ENCODE measurements at places on chromosomes 7 and 10. TPM values are rescaled to one million over a fixed set of nuclear protein-coding genes. Genes with fewer than 3 reads are reported as not detected.

GRCh38 chr10:88088441-88089340 lies 225.3 kb downstream of the PTEN start:
- H3K4me1 ChIP-seq = no peaks in the 10 kb centered on the region
- no peak for DNase-seq
- no peak overlapping the region for H3K27ac ChIP-seq
- H3K27me3 ChIP-seq = no peaks in the 10 kb centered on the region
- H3K36me3 ChIP-seq = no peaks in the 10 kb centered on the region

DNA sequence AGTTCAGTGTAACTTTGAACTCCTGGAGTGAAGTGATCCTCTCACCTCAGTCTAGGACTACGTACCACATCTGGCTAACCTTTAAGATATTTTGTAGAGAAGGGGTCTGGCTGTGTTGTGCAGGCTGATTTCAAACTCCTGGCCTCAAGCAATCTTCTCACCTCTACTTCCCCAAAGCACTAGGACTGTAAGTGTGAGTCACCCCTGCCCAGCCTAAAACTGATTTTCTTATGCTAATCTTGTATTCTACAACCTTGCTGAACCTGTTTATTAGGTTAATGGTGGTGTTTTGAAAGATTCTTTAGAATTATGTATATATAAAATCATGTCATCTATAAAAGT lies 58.0 kb downstream of the LCOR start:
- no peak overlapping the region for H3K4me3 ChIP-seq
- no peak for DNase-seq
- H3K27me3 ChIP-seq = no peaks in the 10 kb centered on the region
- no peaks in the 10 kb centered on the region for H3K4me1 ChIP-seq
- peaks cover 13% of the 10 kb centered on the region for H3K36me3 ChIP-seq
- no peak overlapping the region for H3K27ac ChIP-seq

- no peaks in the 10 kb centered on the region for H3K4me1 ChIP-seq
- H3K36me3 ChIP-seq = no peaks in the 10 kb centered on the region
- no peak for DNase-seq
- H3K4me3 ChIP-seq = no peak overlapping the region
- H3K27ac ChIP-seq = no peak overlapping the region
Measured at GRCh38 chr10:29773675-29774091, 138.9 kb upstream of the SVIL start.

DNA sequence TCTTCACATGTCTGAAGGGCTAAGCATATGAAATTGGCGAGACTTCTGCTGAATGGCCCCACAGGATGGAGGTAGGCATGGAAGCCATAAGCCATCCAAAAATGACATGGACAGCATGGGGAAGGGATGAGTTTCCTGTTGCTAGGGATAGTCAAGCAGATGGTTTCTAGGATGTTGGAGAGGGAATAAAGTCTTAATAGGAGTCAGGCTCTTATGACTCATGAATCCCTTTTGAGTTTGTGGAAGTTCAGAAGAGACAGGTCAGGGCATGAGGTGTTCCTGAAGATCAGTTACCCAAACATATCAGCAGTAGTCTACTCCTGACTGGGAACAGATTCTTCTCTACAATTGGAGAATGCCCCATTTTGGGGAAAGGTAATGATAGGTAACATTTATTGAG lies 243.9 kb downstream of the REEP3 start:
- peaks cover 8% of the 10 kb centered on the region for H3K4me1 ChIP-seq
- H3K27ac ChIP-seq = no peak overlapping the region
- no peak for DNase-seq

DNA sequence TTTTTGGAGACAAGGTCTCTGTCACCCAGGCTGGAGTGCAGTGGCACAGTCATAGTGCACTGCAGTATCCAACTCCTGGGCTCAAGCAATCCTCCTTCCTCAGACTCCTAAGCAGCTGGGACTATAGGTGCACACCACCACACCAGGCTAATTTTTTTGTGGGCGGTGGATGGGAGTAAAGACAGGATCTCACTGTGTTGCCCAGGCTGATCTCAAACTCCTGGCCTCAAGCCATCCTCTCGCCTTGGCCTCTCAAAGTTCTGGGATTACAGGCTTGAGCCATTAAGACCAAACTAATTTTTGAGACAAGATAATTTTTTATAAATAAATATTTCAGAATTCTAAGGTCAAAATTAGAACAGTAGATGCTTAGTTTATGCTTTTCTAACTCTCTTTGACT lies 80.8 kb upstream of the CAPZA2 start:
- peaks cover 45% of the 10 kb centered on the region for H3K4me1 ChIP-seq
- H3K27ac ChIP-seq = no peak overlapping the region
- no peak overlapping the region for H3K4me3 ChIP-seq
- no peak for DNase-seq
- H3K27me3 ChIP-seq = no peaks in the 10 kb centered on the region

DNA sequence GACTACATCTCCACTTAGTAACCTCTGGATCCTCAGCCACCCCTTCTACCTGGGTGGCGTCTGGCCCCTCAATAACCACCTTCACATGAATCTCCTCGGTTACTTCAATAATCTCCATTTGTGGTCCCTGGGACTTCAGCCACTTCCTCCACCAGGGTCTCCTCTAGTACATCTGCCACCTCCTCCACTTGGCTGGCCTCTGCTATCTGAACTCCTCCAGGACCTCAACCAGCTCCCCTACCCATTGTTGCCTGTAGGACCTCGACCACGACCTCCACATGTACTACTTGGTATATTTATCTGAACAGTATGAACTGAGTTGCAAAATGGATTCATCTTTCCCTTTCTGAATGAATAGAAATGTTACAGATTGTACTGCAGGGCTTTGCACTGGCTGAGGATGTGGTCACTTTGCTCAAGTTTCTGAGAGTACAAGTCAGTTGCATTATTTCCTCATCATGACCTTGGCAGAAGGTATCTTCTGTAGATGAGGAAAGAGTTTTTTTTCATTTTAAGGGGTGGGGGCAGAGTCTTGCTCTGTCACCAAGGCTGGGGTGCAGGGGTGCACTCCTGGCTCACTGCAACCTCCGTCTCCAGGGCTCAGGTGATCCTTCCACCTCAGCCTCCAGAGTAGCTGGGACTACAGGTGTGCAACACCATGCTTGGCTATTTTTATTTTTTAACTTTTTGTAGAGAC lies 36.0 kb downstream of the MAT1A start:
- peaks cover 7% of the 10 kb centered on the region for H3K4me1 ChIP-seq
- no peak for DNase-seq
- no peaks in the 10 kb centered on the region for H3K36me3 ChIP-seq

DNA sequence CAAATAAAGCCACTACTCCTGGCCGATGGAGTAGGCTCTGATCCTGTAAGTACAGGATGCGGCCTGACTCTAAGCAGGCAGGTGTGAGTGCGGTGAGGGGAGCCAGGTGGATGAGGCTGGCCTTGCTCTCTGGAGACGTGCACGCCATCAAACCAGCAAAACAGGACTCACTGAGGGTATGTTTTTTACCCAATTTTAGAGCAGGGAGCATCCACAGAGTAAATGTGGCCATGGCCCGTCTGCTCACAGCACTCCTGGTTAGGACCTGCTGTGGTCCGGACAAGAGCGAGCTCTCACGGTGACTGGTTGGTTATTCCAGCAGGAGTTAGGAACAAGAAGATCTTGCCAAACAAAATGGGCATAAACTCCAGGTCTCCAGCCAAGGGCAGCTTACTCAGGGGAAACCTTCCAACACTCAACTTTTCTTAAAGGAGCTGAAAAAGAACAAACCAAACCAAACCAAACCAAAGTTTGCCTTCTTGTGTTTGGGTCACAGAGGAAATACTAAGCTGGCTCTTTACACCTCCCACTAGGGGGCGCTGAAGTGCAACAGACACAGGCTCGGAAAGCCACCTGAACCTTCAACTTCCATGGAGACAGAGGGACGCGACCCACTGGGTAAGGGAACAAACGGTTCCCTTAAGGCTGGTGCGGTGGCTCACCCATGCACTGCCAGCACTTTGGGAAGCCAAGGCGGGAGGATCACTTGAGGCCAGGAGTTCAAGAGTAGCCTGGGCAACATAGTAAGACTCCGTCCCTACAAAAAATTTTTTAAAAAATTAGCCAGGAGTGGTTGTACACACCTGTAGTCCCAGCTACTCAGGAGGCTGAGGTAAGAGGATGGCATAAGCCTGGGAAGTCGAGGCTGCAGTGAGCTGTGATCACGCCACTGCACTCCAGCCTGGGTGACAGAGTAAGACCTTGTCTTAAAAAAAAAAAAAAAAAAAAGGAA lies 122.4 kb downstream of the CLEC2L start:
- peaks cover 15% of the 10 kb centered on the region for H3K36me3 ChIP-seq
- no peaks in the 10 kb centered on the region for H3K27me3 ChIP-seq

DNA sequence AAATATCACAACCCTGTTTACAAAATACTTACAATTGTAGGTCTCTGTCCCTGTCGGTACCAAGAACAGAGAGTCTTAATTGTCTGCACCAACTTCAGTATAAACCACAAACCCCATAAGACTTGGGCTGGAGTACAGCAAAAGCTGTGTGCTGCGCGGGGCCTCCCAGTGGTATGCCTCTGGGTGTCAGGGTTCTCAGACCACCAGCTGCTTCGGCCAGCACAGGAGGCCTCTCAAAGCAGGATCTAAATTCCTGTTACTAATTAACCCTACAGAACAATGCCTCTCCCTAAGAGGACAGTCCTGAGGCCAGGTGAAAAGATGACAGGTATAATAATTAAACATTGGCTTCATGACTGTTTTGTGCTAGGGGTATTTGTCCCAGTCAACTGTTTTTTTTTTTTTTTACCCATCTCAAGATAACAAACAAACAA lies 957 bp upstream of the SVIL start:
- no peaks in the 10 kb centered on the region for H3K27me3 ChIP-seq
- peak overlapping the region; percentile 69 for H3K27ac ChIP-seq
- no peak overlapping the region for H3K4me3 ChIP-seq
- H3K4me1 ChIP-seq = peaks cover 43% of the 10 kb centered on the region

DNA sequence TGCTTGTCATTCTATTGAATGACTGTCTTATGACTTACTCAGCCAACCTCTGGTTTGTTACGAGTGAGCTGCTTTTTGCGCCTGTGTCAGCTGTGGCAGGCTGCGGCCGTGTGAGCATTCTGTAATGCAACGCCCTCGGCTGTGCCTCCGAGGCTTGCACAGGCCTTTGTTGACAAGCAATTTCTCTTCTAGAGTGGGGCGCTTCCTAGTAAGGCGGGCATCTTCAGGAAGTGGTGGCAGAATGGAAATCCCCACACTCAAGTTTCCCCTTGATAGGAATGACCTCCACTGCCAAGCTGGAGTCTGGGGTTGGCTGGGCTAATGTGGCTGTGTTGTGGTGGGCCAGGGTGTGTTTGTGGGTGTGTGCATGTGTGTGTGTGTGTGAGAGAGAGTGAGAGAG lies 20.2 kb upstream of the TMEM178B start:
- no peak overlapping the region for H3K27ac ChIP-seq
- no peak overlapping the region for H3K4me3 ChIP-seq
- no peaks in the 10 kb centered on the region for H3K4me1 ChIP-seq
- DNase-seq = no peak

- peaks cover 51% of the 10 kb centered on the region for H3K4me1 ChIP-seq
- no peak overlapping the region for H3K27ac ChIP-seq
- DNase-seq = no peak
- H3K36me3 ChIP-seq = no peaks in the 10 kb centered on the region
- no peak overlapping the region for H3K4me3 ChIP-seq
Measured at GRCh38 chr10:126058507-126058906, 162.1 kb downstream of the FANK1 start.

DNA sequence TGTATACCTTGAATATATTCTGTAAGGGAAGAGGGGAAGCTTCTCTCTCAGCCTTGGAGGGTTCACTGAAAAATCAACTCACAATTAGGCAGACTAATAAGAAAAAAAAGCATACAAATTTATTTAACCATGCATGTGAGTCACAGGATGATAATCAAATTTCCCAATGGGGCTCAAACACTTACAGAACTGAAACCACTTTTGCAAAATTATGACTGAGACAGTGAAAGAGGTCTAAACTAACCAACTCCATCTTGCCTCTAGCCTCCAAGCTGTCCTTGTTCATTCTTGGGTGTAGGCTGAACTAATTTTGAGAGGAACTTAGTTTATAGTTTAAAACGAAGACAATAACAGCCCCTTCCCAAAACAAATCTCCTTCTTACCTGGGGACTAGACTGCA lies 618.3 kb upstream of the AUTS2 start:
- no peak overlapping the region for H3K4me3 ChIP-seq
- no peaks in the 10 kb centered on the region for H3K27me3 ChIP-seq
- no peak overlapping the region for H3K27ac ChIP-seq
- no peaks in the 10 kb centered on the region for H3K36me3 ChIP-seq
- no peaks in the 10 kb centered on the region for H3K4me1 ChIP-seq

- peaks cover 6% of the 10 kb centered on the region for H3K4me1 ChIP-seq
- DNase-seq = no peak
- no peak overlapping the region for H3K4me3 ChIP-seq
- no peaks in the 10 kb centered on the region for H3K36me3 ChIP-seq
Measured at GRCh38 chr7:150973571-150974451, 4.3 kb downstream of the KCNH2 start.

- DNase-seq = no peak
- H3K27ac ChIP-seq = no peak overlapping the region
- H3K36me3 ChIP-seq = no peaks in the 10 kb centered on the region
- H3K27me3 ChIP-seq = peaks cover 2% of the 10 kb centered on the region
- no peak overlapping the region for H3K4me3 ChIP-seq
- H3K4me1 ChIP-seq = no peaks in the 10 kb centered on the region
Measured at GRCh38 chr10:7488418-7488829, 77.6 kb upstream of the SFMBT2 start.

- H3K27ac ChIP-seq = no peak overlapping the region
- no peaks in the 10 kb centered on the region for H3K4me1 ChIP-seq
- no peaks in the 10 kb centered on the region for H3K36me3 ChIP-seq
Measured at GRCh38 chr10:129193148-129193547, 273.9 kb upstream of the MGMT start.

- no peaks in the 10 kb centered on the region for H3K27me3 ChIP-seq
- DNase-seq = no peak
- H3K4me1 ChIP-seq = no peaks in the 10 kb centered on the region
- no peaks in the 10 kb centered on the region for H3K36me3 ChIP-seq
- no peak overlapping the region for H3K27ac ChIP-seq
Measured at GRCh38 chr7:664997-665735, 61.3 kb upstream of the DNAAF5 start.

DNA sequence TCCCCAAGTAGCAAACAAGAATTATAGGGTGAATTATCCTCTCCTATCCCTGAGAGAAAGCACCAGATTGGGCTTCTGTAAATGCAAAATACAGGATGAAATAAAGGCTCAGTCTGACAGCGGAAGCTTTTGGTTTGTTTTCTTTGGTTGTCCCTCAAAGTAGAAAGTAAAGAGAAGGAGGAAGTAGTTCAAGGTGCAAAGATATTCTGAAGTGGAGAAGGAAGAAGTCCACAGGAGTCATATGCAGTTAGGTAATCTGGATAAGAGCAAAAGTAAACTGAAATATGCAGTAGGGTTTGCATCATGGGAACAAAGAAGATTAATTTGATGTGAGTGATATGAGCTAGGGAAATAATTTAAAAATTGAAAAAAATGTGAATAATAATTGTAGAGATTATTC lies 1071.9 kb downstream of the CNTNAP2 start:
- H3K27me3 ChIP-seq = no peaks in the 10 kb centered on the region
- H3K36me3 ChIP-seq = no peaks in the 10 kb centered on the region
- H3K4me3 ChIP-seq = no peak overlapping the region
- H3K4me1 ChIP-seq = no peaks in the 10 kb centered on the region
- no peak overlapping the region for H3K27ac ChIP-seq

- H3K4me1 ChIP-seq = peaks cover 5% of the 10 kb centered on the region
- H3K27me3 ChIP-seq = no peaks in the 10 kb centered on the region
- no peak overlapping the region for H3K4me3 ChIP-seq
- no peak overlapping the region for H3K27ac ChIP-seq
Measured at GRCh38 chr7:21927693-21928092, 18.0 kb downstream of the CDCA7L start.

GJD4 gene
- not detected for total RNA-seq

SRPK2 gene
- total RNA-seq = 32.2 TPM

LRRC18 gene
- not detected for total RNA-seq

PON3 gene
- not detected for total RNA-seq

ZYX gene
- 86.5 TPM for total RNA-seq

NCF1 gene
- total RNA-seq = not detected

SNCG gene
- total RNA-seq = 0.74 TPM
